ENCODE measurements at places on chromosomes 2 and 18.

DNA sequence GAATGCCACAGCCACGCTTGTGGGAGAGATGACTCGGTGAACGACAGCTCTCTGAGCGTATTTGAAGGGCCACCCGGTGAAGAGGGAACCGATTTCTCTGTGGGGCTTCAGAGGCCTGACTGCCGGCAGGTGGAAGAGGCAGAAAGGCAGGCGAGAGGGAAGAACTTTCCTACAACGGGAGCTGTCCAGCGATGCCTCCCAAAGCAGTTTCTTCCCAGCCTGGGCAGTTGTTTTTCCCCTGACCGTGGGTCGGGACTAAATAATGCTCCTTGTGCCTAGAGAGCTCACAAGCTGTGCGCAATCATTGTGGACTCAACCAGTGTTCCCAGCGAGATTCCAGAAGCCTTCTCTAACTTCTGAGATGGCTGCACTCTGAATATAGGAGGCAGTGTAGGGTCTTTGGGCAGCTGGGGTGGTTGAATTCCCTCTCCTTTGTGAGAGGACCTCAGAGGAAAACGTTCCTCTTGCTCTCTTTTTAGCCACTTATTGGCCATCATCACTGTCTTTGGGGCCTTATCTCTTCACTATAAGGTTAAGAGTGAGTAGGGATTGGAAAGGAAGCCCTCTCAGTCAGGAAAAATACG lies 710 bp downstream of the SEC11C start:
- DNase-seq = peak; percentile 40

DNA sequence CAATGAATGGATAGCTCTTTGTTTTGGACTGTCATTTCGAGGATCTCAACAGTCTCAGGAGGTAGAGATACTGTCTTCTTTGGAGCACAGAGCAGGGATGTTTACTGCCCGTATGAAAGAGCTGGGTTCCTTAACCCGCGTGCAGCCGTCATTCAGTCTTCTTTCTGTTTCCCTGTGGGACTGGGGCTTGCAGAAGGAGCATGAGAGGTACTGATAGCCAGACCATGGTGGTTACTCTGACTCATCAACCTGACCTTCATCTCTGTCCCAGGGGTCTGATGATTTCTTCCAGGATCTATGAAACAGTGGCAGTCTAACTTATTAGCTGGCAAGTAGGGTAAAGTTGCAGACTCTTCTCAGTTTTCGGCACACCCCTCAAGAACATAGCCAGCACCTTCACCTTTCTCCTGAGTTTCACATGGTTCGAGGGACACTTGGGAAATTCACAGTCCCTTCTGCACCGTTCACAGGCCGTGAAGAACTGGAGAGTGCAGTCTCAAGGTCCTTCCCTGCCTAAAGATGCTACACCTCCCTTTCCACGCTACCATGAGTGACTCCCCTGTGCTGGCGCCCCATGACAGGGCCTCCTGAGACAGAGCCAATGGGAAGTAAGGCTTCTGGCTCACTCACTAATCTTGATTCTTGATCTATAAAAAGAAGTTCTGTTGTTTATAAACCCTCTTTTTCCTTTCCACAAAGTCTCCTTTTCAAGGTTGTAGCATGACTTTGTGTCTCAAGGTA lies 226.2 kb downstream of the MC4R start:
- peak; percentile 14 for DNase-seq

DNA sequence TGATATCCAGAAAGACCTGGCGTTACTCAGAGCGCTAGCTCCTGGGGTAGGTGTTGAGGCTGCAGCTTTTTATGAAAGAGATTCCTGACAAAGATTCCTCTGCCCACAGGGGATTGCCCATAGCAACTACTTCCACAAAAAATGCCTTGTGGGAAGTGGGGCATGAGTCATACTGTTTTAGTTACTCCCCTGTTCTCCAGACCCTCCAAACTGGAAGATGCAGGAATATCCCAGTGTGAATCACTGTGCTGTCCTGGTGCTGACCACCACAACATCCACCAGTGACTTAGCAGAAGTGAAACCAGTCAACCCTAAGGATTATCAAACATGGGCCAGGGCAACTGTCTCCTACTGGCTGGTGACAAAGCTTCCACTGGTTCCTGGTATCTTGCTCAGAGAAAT lies 61.8 kb downstream of the CDH2 start:
- peak; percentile 95 for DNase-seq

- no peak for DNase-seq
These were observed 45.1 kb downstream of the PIEZO2 start for GRCh38 chr18:11104307-11104706.

DNA sequence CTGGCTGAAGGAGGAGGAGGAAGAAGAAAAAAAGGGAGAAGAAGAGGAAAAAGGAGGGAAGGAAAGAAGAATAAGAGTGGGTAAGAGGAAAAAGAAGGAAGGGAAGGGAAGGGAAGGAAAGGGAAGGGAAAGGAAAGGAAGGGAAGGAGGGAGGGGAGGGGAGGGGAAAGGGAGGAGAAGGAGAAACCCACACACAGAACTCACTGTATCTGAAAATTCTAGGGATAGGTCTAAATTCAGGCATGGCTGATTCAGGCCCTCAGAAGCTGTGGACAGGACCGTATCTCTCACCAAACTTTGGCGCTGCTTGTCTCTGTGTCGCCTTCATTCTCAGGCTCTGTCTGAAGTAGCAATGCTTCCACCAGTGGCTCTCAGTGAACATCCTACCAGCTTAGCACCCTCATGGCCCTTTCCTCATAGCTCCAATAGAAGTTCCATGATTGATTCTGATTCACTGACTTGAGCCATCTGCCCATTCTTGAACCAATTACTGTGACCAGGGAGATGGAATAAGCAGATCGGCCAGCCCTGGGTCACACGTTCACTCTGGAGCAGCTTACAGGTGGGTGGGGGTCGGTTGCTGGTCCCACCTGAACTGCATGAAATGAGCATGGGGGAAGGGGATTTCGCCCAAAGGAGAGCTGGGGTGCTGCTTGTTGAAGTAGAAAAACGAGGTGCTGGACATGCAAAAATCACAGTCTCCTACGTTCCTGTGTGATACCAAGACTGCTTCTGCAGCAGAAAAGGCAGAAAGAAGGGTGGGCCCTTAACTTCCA lies 59.7 kb downstream of the TTC32 start:
- DNase-seq = no peak

DNA sequence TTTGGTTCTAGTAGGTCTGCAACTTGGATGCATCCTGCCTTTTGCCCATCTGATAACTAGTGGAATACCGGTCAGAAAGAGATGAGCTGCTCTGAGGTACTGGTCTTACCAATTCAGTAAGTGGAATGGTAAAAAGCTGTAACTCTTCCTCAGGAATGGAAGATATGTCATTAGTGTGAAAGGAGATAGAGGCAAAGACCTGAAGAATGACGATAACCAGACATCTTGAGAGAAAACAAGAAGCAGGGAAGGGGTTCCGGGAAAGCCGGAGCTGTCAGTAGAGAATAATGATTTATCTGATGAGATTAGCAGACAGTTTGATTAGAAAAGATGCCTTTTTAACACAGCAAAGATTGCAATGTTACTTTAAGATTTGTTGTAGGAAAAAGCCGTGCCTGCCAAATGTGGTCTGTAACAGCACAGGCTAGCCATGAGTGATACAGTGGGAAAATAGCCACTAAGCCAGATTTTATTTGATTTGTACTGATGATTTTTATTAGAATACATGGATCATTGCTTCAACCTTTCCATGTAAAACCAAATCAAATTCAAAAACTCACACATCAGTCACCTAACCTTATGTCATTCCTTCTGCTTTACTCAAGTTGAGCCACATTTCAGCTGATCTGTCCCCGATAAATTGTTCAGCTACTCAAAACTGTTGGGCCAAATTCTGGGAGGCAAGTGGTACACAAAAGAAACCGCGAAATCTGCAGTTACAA lies 110.0 kb downstream of the TCF4 start:
- peak; percentile 61 for DNase-seq

All from astrocyte of the spinal cord (primary cell).